Fibroblast of villous mesenchyme (primary cell): ENCODE measurements at places on chromosomes 6 and 20. TPM values are rescaled to one million over a fixed set of nuclear protein-coding genes. Genes with fewer than 3 reads are reported as not detected.

The CST2 gene
- total RNA-seq = not detected in 2 replicates

The TSBP1 gene
- total RNA-seq = under 0.01 TPM in 1 of 2 replicates, not detected in the other

The TAGAP gene
- total RNA-seq = not detected in 2 replicates

The UNC5CL gene
- total RNA-seq = under 0.01 TPM in 2 replicates

The CLPSL2 gene
- total RNA-seq = not detected in 2 replicates

The LSM2 gene
- 21.6 and 23.7 TPM in 2 replicates for total RNA-seq

The OPN5 gene
- not detected in 2 replicates for total RNA-seq

The BPIFB1 gene
- total RNA-seq = not detected in 2 replicates

The LY6G6F gene
- not detected in 2 replicates for total RNA-seq

The EGFL8 gene
- total RNA-seq = 0.97 and 2.6 TPM in 2 replicates

The PSORS1C2 gene
- total RNA-seq = not detected in 2 replicates

The LAMA2 gene
- 40.2 and 49.6 TPM in 2 replicates for total RNA-seq

The EYA2 gene
- not detected in 2 replicates for total RNA-seq

The TMEM244 gene
- not detected in 2 replicates for total RNA-seq

The AFDN gene
- 32.2 and 37.1 TPM in 2 replicates for total RNA-seq

The TTK gene
- total RNA-seq = 13.9 and 27.6 TPM in 2 replicates

The FAM217A gene
- total RNA-seq = not detected in 2 replicates

The C2 gene
- total RNA-seq = 1.3 and 2.3 TPM in 2 replicates

The TFAP2A gene
- 2.6 and 13.8 TPM in 2 replicates for total RNA-seq

The GPR63 gene
- total RNA-seq = under 0.01 and 0.32 TPM in 2 replicates

The GHRH gene
- total RNA-seq = not detected in 2 replicates
